ENCODE measurements at places on chromosomes 11 and 22. TPM values are rescaled to one million over a fixed set of nuclear protein-coding genes. Genes with fewer than 3 reads are reported as not detected.

GRCh38 chr11:78147807-78148206 lies 8.4 kb upstream of the ALG8 start:
- no peak for DNase-seq

DNA sequence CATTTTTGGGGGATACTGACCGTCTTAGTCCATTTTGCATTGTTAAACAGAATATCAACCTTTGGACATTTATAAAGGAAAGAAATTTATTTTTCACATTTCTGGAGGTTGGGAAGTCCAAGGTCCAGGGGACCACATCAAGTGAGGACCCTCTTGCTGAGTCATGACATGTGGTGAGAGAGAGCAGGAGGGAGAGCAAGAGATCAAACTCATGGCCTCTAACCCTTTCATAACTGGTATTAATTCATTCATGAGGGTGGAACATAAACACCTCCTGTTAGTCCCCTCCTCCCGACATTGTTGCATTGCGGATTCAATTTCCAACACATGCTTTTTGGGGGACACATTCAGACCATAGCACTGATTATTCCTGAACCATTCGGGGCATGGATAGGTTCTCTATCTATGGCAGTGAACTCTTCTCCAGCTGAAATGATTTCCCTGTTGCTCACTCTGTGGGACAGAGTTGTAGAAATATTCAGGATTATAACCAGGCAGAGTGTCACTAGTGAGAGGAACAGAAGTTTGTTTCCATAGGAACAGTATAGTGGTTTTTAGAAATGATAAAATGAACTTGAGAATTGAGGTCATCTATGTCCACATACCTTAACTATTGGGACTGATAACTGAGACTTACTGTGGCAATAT lies 88.2 kb upstream of the OR9Q1 start:
- no peak for DNase-seq

- no peak for DNase-seq
Observed at GRCh38 chr22:38230108-38230825, 28.5 kb downstream of the MAFF start.

DNA sequence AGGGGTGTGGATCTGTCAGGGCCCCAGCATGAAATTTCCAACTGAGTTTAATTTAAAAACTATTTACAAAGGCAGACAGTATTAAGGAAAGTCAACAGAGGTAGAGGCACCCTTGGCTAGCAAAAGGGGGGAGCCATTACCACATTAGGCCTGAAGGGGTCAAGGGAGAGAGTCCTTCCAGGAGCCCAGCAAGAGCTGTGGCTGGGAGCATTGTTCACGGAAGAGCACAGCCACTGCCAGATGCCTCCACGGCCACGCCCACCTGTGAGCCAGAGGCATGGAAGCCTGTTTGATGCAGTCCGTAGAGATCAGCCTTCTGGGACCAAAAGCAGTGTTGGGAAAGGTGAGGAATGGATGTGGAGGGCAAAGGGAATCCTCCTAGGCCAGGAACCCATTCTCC lies 102.6 kb downstream of the GALNT18 start:
- DNase-seq, result no peak

The CYTH4 gene
- 45.9 TPM for total RNA-seq

Measured in activated T-helper 2 cell treated with anti-CD3 and anti-CD28 coated beads, Interferon-gamma antibody, Interleukin-2, Interleukin-4, amounts not matched to agents 10 μg/mL and 5 μg/mL and 100 μg/mL, durations not matched to agents 14 hours and 24 hours and 36 hours (primary cell).